Activated CD8-positive, alpha-beta T cell treated with anti-CD3 and anti-CD28 coated beads for 36 hours (primary cell): ENCODE measurements at places on chromosomes 7 and 10.

DNA sequence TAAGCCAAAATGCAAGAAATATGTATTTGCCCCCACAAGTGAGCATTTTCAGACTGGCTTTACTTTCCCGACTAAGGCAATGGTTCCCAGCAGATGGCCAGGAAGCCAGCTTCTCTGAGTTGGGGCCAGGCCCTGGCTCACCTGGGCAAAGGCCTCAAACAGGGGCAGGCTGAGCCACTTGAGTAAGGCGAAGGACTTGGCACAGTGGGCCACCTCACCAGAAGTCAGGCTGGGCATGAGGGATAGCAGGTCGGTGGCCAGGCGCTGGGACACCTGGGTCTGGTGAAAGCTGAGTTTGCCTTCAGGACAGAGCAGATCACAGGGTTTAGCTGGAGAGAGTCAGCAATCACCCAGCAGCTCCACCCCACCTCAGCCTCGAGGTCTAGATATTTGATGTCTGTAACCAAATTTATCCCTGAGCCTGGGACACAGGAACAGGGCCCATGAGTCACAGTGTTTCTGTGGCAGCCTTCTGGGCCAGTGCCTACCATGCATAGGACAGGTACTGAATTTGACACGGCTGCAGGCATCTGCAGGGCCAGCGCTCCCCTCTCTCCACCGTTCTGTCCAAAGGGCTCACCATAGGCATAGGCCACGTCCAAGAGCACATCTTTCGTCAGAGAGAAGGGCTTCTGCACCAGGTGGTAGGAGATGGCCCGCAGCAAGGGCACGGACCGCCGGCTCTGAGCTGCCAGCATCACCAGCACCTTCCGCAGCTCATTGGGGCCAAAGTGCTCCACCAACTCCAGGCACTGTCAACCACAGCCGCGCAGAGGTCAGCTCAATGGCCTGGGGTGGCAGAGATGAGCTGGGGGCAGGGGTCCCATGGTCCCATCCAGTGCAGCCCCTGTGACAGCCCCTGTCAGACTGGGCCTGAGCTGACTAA lies 7.3 kb downstream of the TBRG4 start:
- peaks cover 72% of the 10 kb centered on the region for H3K36me3 ChIP-seq
- H3K4me3 ChIP-seq, result no peak overlapping the region

DNA sequence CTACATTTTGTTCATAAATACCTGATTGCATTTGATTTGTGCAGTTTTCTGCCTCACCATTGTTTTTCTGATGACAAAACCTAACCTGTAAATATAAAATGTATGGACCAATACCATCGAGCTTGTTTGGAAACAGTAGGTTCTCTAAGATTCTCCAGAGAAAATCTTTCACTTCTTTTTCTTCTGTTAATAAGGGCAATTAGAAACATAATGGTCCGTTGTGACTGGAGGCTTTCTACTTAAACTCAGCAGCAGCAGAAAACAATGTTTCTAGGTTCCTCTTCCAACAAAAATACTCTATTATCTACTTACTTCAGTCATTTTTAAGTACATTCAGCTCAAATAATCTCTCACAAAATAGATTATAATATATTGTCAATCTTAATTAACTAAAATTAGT lies 601.5 kb downstream of the PHTF2 start:
- no peak for DNase-seq
- no peak overlapping the region for H3K27ac ChIP-seq
- H3K4me1 ChIP-seq, result no peaks in the 10 kb centered on the region
- no peak overlapping the region for H3K4me3 ChIP-seq
- no peaks in the 10 kb centered on the region for H3K27me3 ChIP-seq

- H3K27me3 ChIP-seq, result peaks cover 6% of the 10 kb centered on the region
- no peaks in the 10 kb centered on the region for H3K36me3 ChIP-seq
- H3K27ac ChIP-seq, result no peak overlapping the region
- no peak for DNase-seq
- peaks cover 2% of the 10 kb centered on the region for H3K4me1 ChIP-seq
These were observed 70.4 kb downstream of the ASB13 start for GRCh38 chr10:5595994-5596471.

GRCh38 chr7:141451232-141451631 lies 100.0 kb upstream of the AGK start:
- no peak overlapping the region for H3K27ac ChIP-seq
- no peaks in the 10 kb centered on the region for H3K4me1 ChIP-seq
- H3K4me3 ChIP-seq, result no peak overlapping the region
- H3K27me3 ChIP-seq, result peaks cover 9% of the 10 kb centered on the region

DNA sequence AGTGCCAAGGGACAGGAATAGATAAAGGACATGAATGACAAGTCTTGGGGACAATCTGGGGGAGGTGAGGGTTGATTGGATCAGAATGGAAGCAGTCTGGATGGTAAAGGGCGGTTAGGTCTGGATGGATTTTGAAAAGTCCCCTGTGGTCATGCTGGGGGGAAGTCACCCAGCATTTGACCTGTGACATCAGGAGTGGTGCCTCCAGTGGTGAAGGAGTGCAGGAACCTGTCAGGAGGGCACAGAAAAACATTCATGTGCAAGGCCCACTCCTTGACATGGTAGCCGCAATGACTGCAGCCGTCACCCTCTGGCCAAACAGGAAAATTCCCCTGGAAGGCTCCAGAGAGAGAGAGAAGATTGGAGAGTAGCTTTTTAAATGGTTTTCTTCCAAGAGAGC lies 304.8 kb downstream of the GFRA1 start:
- H3K4me1 ChIP-seq, result no peaks in the 10 kb centered on the region
- no peaks in the 10 kb centered on the region for H3K36me3 ChIP-seq
- DNase-seq, result no peak

GRCh38 chr7:148515237-148515636 lies 75.3 kb upstream of the C7orf33 start:
- no peak for DNase-seq
- H3K27ac ChIP-seq, result no peak overlapping the region
- peaks cover 7% of the 10 kb centered on the region for H3K27me3 ChIP-seq
- H3K36me3 ChIP-seq, result no peaks in the 10 kb centered on the region
- H3K4me1 ChIP-seq, result no peaks in the 10 kb centered on the region

DNA sequence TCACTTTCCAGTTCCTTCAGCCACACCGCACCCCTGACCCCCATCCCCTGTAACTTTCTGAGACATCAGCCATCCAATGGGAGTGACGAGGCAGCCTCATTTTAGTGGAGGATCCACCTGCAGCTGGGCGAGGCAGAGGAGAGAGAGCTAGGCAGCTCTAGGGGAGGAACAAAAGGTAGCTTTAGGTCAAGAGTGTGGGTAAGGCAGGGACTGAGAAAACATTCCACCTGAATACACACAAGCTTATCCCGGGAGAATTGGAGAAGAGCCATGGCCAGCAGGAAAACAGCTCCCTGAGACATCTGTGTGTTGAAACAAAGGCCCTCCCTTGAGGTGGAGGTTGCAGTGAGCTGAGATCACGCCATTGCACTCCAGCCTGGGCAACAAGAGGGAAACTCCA lies 6.7 kb upstream of the KLRG2 start:
- DNase-seq, result no peak
- no peak overlapping the region for H3K4me3 ChIP-seq
- no peak overlapping the region for H3K27ac ChIP-seq
- no peaks in the 10 kb centered on the region for H3K36me3 ChIP-seq
